ENCODE measurements at places on chromosomes 3 and 15.

- DNase-seq = no peak
These were observed 46.0 kb downstream of the FSIP1 start for GRCh38 chr15:39736412-39737195.

- DNase-seq = no peak
These were observed 183.7 kb upstream of the KCNH8 start for GRCh38 chr3:18964640-18965039.

DNA sequence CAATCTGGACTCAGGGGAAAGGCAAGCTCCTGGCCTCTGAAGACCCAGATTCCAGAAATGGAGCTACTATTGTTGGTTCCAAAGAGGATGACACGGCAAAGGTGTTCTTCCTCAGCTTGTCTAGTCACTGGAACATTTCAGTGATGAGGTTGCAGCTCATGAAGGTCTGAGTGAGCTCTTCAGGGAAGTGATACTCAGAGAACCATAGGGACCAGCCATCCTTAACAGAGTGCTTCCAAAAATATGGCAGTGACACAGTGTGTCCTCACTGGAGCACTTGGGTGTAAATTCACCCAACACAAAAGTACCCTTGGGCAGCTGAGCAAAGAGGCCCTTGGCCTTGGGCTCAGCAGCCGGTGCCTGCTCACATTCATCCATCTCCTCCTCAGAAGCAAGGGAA, 46.3 kb downstream of the SPTSSB start:
- no peak for DNase-seq

DNA sequence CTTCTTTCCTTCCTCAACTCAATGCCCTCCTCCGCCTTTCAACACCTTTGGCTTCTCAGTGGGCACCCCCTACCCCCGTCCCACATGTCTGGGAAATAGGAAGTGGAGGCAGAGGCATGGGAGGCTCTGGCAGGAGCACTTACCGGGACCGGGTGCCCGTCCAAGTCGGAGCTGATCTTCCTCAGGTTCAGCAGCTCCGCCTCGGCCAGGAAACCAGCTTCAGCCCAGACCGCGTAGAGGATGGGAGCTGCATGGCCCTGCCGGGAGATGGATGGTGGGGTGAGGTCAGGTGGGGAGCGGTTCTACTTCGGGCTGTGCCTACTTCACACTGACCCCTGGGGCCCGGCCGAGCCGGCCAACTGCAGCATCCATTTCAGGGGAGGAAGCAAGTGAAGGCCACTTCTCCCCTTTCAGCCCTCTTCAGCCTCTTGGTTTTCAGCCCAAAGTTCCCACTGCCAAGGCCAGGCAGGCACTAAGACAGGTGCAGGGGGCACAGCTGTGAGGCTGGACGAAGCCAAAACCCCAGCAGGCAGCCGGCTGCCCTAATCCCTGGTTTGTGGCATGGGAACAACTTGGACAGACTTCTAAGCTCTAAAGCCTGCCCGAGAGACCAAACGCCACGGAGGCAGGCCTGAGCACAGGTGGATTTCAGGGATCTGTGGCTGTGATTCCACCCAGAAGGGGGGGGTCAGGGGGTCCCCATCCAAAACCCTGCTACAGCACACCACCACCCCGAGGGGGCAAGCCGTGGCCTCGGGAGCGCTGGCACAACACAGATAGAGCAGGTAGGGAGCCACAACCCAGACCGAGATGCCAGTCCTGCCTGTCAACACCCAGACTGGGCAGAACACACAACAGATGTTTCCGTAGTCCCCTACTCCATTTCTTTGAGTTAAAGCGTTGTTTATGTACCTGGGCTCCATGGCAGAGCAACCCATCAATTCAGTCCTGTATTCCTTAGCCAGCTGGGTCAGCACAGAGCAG, 14.5 kb downstream of the TKT start:
- DNase-seq = no peak

GRCh38 chr3:8882171-8882593, 81.1 kb downstream of the RAD18 start:
- DNase-seq = no peak

DNA sequence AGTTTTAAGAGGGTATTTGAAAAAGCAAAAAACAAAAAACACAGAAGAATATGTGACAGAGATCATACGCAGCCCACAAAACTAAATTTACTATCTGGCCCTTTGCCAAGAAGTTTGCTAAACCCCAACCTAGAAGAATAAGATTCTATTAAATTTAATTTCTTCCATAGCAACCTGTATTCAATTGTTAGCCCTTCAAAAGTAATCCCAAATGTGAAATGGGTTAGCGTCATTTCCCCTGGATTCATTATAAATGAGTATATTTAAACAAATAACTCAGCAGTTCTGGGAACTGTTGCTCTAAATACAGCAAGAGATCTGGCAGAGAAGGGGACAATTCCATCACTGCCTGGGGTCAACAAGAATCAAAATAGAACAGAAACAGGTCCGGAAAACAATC, 56.8 kb downstream of the CERS3 start:
- DNase-seq = no peak

GRCh38 chr15:64599716-64600115, 139.3 kb downstream of the ZNF609 start:
- no peak for DNase-seq

DNA sequence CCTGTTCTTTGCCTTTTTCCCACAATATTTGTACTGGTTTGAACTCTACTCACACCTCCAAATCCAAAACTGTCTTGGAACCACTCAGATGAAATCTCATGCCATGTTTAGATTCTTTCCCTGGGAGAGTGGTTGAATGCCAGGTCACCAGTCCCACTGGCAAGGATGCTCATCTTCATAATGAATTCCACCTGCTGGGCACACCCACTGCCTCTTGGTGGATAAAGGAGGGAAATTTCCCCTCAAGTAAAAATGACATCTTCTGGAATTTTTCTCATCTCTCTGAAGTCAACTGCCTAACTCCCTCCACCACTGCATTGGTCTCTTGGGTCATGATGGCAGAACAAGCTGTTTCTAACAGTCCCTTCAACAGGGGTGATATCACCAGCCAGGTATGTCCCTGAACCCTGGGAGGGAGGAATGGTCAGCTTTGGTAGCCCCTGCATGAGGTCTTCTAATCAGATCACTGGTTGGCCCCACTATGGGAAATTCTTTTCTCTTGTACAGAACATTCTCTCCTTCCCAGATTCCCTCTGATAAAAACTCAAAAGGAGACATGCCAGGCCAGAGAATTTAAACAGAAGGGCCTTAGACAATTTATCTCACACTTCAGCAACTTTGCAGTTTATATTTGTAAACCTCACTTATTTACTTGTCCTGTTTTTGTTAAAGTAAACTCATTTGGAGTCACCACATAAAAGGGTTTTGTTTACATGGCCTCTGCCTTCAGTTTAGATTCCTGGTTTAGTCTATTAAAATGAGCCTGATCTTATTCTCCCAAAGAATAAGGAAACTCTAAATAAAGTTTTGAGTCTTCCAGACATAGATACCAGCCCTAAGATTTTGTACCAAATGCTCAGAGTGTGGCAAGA, 143.4 kb downstream of the WNT5A start:
- DNase-seq = no peak
